ENCODE measurements at places on chromosomes 7 and 10.

DNA sequence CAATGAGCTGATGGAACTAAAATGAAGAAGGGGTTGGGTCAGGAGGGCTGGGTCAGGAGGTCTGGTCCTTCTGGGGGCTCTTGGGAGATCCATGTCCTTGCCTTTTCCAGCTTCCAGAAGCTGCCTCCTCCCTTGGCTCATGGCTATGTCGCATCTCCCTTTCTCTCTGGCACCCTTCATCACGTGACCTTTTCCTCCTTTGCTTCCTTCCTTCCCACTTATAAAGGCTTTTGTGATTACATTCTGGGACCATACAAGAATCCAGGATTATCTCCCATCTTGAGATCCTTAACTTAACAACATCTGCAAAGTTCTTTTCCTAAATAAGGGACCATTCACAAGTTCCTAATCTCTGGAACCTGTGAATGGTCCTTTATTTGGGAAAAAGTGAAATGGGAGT is 290.2 kb downstream of the GALNT17 start:
- no peaks in the 10 kb centered on the region for H3K27me3 ChIP-seq
- no peak for DNase-seq
- no peaks in the 10 kb centered on the region for H3K4me1 ChIP-seq
- H3K4me3 ChIP-seq: no peak overlapping the region

- no peaks in the 10 kb centered on the region for H3K4me1 ChIP-seq
- H3K27me3 ChIP-seq: no peaks in the 10 kb centered on the region
- H3K36me3 ChIP-seq: no peaks in the 10 kb centered on the region
These were observed at the start of gene MYO3A for GRCh38 chr10:25933653-25934608. Gene MYO3A (plus strand): TSS chr10:25934229. CDS start chr10:25952111, 17,882 bp downstream.

- no peaks in the 10 kb centered on the region for H3K36me3 ChIP-seq
- no peaks in the 10 kb centered on the region for H3K4me1 ChIP-seq
- DNase-seq: no peak
- H3K27ac ChIP-seq: no peak overlapping the region
- no peak overlapping the region for H3K4me3 ChIP-seq
These were observed 6.5 kb upstream of the LEP start for GRCh38 chr7:128234476-128235026.

DNA sequence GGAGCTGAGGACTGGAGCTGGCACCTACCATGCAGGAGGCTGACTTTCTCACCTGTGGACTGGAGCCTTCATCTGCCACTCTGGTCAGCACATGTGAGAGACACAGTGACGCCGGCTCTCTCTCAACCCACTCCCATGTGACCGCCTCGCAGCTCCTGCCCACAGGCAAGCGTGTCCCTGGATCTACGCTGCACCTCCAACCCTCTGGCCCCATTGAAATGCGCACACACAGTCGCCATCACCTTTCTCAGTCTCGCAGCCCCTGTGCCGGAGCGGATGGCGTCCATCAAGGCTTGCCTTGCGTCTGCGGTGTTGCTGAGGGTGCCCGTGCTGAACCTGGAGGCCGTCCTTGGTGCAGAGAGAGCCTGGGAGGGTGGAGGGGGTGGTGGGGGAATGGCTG is 242.2 kb upstream of the GRB10 start:
- H3K4me1 ChIP-seq: no peaks in the 10 kb centered on the region
- H3K27me3 ChIP-seq: no peaks in the 10 kb centered on the region
- H3K27ac ChIP-seq: no peak overlapping the region

DNA sequence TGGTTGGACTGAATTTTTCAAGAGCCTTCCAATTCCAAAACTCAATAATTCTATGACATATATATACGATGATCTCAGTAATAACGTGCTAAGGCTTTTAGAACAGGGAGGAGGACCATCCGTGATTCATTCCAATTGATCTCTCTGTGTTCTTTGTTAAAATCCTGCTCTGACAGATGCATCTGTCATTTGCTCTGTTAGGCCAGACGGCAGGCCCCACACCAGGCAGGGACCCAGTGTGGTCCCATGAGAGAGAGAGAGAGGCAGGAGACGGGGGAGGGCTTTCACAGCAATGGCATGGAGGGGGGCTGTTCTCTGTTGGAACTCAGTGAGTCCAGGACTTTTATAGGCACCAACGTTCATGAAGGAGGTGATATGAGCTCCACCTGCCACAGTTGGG is 160.0 kb upstream of the INSYN2A start:
- H3K36me3 ChIP-seq: 0 out of 2 replicates have a peak, but pooled peaks cover 1% of the 10 kb centered on the region
- H3K4me1 ChIP-seq: no peaks in the 10 kb centered on the region
- no peaks in the 10 kb centered on the region for H3K27me3 ChIP-seq
- no peak for DNase-seq

DNA sequence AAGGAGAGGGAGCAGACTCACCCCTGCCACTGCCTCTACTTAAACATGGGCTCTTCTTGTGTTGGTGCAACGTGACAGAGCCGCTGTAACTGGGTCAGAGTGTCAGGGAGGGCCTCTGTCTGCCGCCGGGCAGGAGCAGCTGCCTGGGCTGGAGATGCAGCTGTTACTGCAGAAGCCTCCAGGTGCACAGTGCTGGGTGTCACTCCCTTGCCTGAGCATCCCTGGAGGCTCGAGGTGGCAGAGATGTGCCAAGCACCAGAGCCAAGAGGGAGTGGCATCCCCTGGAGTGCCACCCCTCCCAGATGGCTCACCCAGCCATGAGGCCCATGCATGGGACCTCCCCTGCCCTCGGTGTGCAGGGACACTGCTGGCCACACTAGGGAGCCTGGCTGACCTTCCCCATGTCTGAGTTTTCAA is 145.7 kb downstream of the PRPF18 start:
- no peak overlapping the region for H3K4me3 ChIP-seq
- peaks cover 29% of the 10 kb centered on the region for H3K4me1 ChIP-seq
- no peaks in the 10 kb centered on the region for H3K36me3 ChIP-seq
- H3K27me3 ChIP-seq: no peaks in the 10 kb centered on the region

GRCh38 chr10:19952224-19953010 is 136.2 kb downstream of the PLXDC2 start:
- H3K36me3 ChIP-seq: no peaks in the 10 kb centered on the region
- DNase-seq: no peak
- no peaks in the 10 kb centered on the region for H3K27me3 ChIP-seq
- H3K4me1 ChIP-seq: no peaks in the 10 kb centered on the region
- H3K27ac ChIP-seq: no peak overlapping the region

DNA sequence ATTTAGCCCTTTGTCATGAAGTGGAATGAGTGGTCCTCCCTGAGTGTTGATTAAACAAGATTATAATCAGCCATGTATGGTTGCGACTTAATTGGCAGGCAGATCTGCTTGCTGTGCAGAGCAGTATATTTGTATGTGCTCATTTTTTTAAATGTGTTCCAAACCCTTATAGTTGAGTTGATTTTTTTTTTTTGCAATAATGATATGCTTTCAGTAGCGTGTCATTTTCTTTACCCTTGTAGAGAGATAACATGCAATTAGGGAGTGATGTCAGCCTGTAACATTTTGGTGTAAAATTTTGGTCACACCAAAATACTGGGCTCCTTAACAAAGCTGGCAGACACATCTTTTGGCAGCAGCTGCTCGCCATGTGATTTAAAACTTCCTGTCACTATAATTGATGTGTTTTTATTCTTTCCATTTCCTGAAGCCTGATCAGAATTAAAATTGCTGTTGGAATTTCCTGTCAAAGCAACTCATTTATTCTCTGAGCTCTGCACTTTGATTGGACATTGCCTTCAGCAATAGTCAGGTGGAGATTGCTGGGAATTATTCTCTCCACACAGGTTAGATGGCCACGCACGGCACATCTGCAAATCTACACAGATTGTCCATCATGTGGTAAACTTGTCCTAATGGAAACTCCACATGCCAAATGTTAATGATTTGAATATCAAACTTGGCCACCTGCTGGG is 125.3 kb downstream of the DYNC1I1 start:
- H3K27ac ChIP-seq: no peak overlapping the region
- H3K4me3 ChIP-seq: no peak overlapping the region
- DNase-seq: no peak
- H3K27me3 ChIP-seq: no peaks in the 10 kb centered on the region
- no peaks in the 10 kb centered on the region for H3K36me3 ChIP-seq
- no peaks in the 10 kb centered on the region for H3K4me1 ChIP-seq
